ENCODE measurements at places on chromosomes 13 and 19.

GRCh38 chr19:10285393-10285792 is 1.4 kb upstream of the ICAM4 start:
- no peak for DNase-seq

DNA sequence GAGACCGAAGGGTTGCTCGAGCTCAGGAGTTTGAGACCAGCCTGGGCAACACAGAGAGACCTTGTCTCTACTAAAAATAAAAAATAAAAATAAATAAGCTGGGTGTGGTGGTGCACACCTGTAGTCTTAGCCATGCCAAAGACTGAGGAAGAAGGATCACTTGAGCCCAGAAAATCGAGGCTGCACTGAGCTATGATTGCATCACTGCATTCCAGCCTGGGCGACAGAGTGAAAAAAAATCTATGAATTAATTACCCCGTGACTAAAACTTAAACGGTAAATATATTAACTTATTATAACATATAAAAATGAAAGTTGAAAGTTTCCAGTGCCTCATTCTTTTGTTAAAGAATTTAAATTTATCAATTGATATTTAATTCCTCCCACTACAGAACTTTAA is 273.7 kb downstream of the KLF12 start:
- no peak for DNase-seq

DNA sequence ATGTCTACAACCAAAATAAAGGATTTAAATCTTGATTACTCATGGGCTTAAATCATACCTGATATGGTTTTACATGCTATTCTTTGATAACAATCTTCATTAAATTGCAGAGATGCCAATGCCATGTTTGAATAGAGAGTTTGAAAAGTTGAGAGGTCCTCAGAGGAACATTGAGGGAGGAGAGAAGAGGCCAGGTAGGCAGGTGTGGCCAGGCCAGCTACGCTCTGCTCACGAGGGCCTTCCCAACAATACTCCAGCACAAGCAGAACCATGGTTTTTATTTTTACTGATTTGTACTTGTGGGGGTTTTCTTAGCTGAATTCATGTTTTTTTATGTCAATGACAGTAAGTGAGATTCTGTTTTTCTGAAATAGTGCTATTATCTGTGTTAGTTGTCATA is 158.1 kb upstream of the RFC3 start:
- DNase-seq = no peak

DNA sequence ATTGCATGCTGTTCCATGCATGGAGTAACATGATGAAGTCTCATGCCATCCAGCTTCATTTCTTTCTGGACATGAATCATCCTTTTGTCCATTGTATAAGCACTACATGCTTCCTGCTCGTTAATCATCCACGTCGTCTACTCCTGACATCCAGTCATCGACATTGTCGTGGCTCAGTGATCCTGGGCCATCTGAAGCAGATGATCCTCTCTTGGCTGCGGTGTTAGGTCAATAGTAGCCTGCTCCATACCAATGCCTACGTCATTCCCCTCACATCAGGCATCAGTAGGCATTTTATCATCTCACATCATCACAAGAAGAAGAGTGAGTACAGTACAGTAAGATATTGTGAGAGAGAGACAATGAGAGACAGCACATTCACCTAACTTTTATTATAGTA is 7.9 kb upstream of the MYO16 start:
- no peak for DNase-seq

GRCh38 chr13:21573920-21574712 is 29.9 kb downstream of the MICU2 start:
- no peak for DNase-seq

GRCh38 chr19:37007587-37008220 is 70.5 kb upstream of the ZNF420 start:
- DNase-seq = no peak

DNA sequence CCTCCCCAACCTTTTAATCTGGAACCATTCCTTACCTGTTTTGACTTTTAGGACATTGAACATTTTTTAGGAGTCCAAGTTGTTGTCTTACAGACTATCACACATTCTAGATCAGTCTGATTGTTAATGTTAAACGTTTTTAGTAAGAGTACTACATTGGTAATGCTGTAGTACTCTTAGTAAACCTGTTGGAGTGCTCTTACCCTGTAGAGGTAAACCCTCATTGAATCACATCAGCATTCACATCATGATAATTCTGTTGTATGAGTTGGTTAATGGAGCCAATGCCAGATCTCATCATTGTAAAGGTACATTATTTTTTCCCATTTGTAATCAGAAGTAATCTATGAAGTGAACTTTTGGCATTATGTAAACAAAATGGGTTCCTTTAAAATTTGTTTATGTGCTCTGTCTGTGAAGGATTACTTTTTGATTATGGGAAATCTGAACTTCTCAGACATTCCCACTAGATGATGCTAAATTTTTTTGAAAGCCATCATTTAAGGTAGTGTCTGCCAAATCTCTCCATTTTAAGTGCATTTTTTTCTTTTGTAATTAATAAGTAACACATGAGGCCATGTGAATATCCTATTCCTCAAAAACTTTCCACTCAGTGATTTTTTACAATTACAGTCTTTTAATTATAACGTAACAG is 55.2 kb downstream of the VWA8 start:
- no peak for DNase-seq

- no peak for DNase-seq
Measured at GRCh38 chr19:3573162-3573857, 566 bp downstream of the HMG20B start.

GRCh38 chr13:42645717-42646116 is 71.8 kb downstream of the TNFSF11 start:
- DNase-seq = no peak

DNA sequence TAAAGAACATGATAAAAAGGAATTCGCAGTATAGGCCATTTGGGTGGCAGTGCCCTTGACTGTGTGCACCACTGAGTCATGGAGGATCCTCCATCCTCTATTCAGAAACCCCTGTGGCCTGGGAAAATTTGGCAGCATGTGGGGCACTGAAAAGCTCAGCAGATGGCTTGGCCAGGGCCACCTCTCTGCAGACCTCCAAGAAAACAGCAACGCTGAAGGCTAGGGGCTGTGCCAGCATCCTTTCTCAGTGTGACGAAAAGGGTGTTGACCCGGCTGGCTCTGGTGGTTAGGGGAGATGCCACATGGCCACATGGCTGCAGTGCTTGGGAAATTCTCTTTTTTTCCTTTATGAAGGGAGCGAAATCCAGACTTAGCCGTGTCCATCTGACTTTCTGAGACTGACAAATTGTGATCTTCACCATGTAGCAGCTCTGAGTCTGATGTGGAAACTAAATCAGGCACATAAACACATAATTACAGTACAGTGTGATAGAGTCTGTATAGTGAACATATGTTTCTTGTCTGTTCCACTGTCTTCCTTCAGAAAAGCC is 178.0 kb downstream of the KCTD12 start:
- no peak for DNase-seq

- DNase-seq = no peak
Measured at GRCh38 chr13:103157434-103158145, 91.4 kb upstream of the SLC10A2 start.

GRCh38 chr13:36807616-36808015 is 11.4 kb upstream of the RFXAP start:
- no peak for DNase-seq

DNA sequence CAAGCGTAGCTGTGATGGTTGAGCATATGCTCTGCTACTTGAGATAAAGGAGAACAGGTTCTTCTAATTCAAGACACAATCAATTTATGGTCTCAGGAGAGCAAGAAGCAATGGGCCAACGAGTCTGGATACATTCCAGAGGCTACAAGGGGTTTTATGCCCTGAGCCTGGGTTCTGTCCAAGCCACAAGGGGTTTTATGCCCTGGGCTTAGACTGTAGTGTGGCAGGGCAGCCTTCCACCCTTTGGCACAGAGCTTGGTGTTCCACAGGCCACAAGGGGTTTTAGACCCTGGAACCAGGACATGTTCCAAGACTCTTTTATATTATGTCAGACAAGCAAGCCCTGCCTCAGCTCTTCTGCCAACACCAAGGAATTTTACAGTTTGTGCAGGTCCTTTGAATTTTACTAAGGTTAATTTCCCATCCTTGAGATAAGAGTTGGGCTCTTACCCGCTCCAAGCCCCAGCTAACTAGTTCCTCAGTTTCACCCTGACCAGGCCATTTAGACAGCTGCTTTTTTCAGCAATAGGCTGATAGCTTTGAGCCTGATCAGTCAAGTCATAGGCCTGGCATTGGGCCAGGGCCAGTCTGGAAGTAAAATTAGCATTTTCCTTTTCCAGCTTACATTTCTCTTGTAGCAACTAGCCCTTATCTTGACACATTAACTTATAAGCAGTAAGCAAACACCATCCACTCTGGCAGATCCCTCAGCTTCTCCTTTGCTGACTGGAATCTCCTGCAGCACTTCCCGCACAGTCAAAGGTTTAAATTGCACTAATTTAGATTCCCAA is 95.0 kb downstream of the ZNF737 start:
- DNase-seq = no peak

- DNase-seq = no peak
Measured at GRCh38 chr19:3189702-3190469, 4.2 kb downstream of the NCLN start.

- DNase-seq = no peak
Measured at GRCh38 chr13:75430436-75431209, 51.3 kb downstream of the TBC1D4 start.

- no peak for DNase-seq
Measured at GRCh38 chr13:43297967-43298678, 274.7 kb downstream of the DNAJC15 start.

GRCh38 chr13:25295228-25295627 is 6.2 kb upstream of the NUP58 start:
- no peak for DNase-seq

DNA sequence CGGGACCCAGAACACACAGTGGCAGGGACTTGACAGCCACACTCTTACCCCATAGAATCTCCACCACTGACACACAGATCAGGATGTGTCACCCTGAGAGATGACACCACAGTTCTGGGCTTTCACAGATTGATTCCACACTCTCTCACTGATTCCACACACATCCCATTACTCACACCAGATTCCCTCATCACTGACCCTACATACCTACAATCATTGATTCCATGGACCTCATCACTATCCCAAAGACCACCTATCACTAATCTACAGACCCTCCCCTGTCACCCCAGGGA is 57.6 kb upstream of the ZNF527 start:
- no peak for DNase-seq

- DNase-seq = no peak
Measured at GRCh38 chr13:110405597-110406450, 98.7 kb downstream of the COL4A2 start.

DNA sequence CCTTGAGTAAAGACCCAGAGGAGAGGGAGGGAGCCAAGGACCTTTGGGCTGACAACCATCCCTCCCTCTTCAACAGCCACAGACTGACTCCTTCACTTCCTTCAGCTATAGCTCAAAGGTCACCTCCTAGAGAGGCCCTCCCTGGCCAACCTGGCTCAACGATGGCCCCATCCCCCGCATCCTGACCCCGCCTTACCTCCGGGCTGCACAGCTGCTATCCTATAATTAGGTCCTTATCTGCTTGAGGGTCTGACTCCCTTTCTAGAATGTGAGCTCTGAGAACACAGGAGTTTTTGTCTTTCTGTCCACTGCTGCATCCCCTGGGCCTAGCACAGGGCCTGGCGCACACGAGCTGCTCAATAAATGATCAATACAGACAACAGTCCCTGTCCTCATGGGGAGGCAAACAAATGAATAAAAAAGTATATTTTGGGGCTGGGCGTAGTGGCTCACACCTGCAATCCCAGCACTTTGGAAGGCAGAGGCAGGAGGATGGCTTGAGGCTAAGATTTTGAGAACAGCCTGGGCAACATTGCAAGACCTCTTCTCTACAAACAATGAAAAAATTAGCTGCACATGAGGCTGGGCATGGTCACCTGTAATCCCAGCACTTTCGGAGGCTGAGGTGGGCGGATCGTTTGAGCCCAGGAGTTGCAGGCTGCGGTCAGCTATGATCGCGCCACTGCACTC is 6.6 kb upstream of the LGALS4 start:
- DNase-seq = no peak

DNA sequence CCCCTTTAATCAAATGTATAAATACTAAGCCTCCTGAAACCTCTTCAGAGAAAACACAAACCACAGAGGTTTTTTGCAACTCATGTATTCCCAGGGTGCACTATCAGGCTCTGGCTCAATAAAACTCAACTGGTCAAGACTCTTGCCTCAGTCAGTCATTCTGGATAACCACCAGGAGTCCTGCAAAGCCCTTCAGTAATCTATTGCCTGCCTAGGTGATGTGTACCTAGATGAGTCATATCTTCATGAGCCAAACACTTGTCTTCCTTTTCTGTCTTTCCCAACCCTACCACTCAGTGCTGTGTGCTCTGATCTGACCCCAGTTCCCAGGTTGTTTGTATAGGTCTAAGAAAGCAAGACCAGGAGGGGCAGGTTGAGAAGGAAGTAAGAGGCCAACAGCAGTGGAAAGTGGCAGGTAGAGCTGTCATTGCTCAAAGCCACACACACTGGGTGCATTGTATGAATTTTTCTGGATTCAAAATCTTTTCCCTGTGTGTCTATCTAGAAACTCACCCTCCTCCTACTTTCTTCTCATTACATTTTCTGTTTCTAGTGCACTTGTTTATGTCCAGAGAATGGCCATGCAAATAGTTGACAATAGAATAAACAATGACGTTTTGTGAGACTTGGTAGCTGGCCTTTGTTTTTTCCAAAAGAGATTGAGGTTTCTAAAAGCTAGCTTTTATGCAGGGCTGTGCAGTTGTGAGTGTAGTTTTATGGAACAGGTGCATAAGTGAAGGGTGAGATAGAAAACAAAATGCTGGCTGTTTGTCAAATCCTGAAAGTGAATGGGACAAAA is 48.1 kb downstream of the PSG1 start:
- no peak for DNase-seq

- peak; percentile 52 for DNase-seq
Measured at GRCh38 chr19:49506575-49507105, 5.8 kb upstream of the FCGRT start.

DNA sequence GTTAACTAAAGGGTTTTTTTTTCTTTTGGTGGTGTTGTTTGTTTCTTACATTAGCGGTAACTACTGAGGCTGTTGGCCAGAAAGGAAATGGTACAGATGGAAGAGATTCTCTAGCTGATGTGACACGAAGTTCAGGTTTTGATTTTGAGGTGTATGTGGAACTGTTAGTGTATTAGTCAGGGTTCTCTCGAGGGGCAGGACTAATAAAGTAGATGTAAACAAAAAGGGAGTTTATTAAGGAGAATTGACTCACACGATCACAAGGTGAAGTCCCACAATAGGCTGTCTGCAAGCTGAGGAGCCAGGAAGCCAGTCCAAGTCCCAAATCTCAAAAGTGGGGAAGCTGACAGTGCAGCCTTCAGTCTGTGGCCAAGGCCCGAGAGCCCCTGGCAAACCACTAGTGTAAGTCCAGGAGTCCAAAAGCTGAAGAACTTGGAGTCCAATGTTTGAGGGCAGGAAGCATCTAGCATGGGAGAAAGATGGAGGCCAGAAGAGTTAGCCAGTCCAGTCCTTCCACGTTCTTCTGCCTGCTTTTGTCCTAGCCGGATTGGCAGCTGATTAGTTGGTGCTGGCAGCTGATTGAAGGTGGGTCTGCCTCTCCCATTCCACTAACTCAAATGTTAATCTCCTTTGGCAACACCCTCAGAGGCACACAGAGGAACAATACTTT is 577.6 kb downstream of the EFNB2 start:
- DNase-seq = no peak

Measured in activated CD4-positive, CD25-positive, alpha-beta regulatory T cell (primary cell).